Stimulated activated CD4-positive, alpha-beta T cell treated with anti-CD3 and anti-CD28 coated beads, Interleukin-15, amount 100 ng/mL, for 1 hour (primary cell): ENCODE measurements at places on chromosomes 3 and 15.

DNA sequence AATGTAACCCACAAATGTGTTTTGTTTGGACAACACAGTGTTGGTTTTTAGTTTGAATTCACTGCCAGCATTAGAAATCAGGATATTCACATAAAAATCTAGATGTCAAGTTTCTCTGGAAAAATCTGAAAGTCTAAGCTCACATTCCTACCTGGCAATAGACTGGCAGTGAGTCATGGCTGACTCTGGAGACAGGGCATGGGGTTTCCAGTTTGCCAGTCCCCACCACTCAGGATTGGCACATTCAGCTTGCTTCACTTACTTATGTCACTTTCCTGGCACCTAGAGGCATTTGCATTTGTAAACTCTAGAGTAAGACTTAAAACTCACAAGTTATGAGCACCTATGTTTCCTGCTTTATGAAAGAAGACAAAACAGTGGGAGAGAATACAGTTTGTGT, 19.1 kb upstream of the SEC61A1 start:
- no peak for DNase-seq

- no peak for DNase-seq
These were observed 47.2 kb upstream of the ZBTB38 start for GRCh38 chr3:141321109-141321497.

DNA sequence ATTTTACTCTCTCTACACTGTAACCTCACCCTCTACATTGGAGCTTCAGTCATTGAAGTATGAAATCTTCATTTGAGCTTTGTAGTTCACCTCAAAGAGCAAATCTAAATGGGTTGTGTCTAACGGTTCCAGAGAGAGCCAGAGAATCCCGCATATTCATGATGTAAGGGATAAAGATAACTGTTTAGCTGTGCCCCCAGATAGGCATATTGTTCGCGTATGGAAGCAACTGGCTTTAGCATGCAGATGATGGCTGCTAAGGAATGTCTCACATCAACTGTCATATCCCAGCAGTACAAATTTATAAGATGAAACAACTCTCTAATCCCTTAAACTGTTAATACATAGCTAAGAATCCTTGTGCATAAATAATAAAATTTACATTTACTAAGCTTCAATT, 412.7 kb upstream of the ROBO2 start:
- DNase-seq, result no peak

- DNase-seq, result no peak
These were observed 44.8 kb downstream of the ABTB1 start for GRCh38 chr3:127717357-127718244.

DNA sequence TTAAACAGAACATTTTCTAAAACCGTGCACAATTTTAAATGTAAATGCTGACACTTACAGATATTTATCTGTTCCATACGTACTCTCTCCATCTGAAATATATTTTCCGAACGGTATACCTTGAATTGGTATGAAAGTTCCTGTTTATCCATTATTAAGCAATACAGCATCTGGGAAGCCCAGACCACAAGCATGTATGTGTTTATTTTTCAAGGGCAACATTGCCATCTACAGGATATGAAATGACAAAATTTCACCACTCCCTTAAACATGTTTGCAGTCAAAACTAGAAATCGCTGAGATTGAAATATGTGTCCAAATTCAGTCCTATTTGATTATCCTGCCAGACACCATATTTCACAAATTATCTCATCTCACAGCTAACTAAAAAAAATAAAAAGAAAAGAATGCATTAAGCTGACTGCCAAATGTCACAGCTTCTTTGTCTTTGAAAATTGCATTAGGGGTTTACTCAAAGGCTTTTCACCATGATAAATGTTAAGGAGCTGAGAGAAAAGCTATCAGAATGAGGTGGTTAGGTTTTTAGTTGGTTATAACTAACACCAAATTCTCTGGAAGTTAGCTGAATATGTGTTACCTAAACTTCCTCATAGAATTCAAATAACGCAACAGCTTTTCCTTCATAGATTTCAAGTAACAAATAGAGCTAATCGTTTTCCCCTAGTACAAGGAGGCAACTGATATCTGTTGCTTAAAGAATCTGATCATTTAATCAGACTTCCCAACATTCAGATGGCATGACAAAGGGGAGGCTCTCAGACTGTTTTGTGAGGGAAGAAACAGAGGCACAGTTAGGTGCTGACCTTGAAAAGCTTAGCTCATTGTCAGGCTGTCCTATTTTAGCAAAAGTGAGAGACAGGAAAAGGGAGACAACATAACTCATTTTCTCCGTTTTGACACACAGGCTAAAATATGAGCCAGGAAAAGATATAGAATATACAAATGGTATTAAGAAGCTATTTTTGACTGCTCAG, 533.1 kb downstream of the TBL1XR1 start:
- no peak for DNase-seq

DNA sequence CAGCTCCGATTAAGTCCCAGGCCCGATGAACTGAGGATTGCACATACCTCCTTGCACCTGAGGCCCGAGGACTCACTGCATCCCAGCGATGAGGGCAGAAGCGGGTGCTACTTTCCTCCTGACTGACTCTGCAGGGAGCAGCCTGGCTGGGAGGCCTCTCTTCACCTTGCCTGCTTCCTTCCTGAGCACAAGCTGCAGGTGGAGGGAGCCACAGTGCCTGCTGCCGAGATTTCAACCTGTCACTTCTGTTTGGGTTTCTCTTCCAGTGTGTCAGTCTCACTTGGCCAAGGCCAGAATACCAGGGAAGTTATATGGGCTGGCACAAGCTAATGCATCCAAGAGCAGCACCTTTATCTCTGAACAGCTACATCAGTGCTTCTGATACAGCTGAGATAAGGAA, 185.4 kb downstream of the NTRK3 start:
- no peak for DNase-seq

DNA sequence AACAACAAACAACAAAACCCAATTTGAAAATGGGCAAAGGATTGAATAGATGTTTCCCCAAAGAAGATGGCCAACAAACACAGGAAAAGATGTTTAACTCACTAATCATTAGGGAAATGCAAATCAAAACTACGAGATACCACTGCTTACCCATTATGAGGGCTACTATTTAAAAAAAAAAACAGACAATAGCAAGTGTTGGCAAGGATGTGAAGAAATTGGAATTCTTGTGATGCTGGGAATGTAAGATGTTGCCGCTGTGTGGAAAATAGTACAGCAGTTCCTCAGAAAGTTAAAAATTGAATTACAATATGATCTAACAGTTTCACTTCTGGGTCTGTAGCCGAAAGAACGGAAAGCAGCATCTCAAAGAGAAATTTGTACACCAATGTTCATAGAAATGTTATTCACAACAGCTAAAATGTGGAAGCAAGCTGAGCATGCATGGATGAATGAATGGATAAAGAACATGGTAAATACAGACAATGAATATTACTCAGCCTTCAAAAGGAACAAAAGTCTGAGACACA, 121.9 kb downstream of the CHSY1 start:
- no peak for DNase-seq

GRCh38 chr3:42263354-42264346, 2.3 kb downstream of the CCK start:
- DNase-seq, result no peak

DNA sequence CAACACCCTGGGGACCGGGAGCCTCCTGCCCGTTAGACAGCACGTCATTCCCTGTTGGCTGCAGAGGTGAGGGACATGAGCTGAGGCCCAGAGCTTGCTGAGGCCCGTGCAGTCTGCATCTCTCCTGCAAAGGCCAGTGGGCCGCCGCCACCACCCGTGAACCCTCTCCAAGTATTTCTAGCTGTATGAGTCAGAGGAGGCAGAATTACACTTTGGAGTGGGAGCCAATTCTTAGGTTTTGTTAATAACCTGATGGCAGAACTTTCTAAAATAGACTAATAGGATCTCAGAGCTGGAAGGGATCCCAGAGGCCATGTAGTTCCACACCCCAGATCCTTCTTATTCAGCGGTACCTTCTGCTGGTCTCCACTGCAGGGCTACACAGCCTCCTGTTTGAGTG, 335.2 kb upstream of the CTDSPL start:
- DNase-seq, result no peak

DNA sequence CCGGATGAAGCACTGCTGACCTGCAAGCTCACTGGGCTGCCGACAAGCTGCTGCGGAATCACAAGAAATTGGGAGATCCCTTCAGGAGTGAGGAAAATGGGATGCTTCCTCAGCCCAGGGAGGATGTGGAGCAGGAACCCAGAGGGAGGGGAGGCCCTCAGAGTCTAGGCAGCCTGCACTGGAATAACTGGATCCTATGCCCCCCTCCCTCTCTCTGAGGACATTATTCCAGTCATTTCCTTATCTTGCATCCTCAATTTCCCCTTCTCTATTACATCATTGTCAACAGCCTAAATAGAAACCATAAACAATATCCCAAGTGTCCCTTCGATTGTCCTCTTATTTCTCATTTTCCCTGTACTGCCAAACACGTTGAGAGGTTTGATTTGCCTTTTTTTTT, 169.0 kb downstream of the OPA1 start:
- no peak for DNase-seq

DNA sequence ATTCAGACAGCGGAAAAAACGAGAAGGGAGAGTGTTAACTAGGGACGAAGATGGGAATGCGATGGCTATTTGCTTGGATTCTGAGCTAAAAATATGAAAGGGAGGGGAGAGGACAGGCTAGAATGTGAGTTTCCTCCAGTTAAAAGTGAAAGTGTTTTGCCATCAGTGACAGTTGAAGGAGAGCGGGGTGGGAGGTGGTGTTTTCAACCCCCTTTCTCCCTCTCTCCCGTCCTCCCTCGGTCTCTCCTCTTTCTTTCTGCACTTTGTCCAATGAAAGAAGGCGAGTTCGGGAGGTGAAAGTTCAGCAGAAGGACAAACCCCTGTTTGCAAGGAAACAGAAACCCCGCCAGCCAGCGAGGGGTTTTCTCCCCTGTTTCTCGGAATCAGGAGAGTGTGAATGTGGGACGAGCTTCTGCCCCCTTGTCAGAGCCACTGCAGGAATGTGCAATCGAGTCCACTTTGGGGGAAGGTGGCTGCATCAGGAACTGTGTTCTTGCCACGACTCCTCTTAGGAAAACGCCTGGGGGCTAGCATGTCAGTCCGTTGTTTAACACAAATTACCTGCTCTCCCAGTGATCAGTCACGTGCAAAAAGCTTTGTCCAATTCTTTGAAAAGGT, 975 bp upstream of the FOXP1 start:
- peak; percentile 43 for DNase-seq

DNA sequence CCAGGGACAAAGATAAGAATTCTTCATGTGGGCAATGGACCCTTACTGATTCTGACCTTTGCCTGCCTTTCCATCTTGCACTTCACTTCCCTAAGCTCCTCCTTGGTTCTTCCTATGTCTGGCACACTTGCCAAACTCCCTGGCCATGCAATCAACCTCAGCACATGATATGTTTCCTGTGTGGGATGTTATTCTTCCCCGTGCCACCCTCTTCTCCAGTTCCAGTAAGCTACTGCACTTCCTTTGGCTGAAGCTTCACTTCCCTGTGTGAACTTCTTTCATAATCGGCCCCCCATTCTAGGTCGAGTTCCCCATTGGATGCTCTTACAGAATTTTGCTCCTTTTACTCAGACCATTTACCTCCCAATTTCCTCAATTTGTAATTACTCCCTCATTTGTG, 10.7 kb upstream of the TASOR start:
- DNase-seq, result no peak

DNA sequence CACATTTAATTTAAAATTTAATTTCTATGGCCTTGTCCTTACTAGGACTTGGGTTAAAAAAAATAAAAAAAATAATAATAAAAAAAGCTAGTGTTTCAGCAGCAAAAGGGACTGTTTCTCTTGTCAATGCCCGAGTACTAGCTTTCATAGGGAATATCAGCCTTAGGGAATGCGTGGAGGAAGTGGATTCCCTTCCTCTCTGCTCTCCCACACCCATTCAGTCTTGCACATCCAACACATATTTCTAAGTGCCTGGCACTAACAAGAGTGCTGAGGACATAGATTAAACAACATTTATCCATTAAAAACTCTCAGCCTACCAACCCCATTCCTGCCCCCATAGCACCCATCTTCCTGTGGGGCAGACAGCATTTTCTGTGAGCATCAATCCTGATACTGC, 6.2 kb downstream of the ZNF385D start:
- no peak for DNase-seq

DNA sequence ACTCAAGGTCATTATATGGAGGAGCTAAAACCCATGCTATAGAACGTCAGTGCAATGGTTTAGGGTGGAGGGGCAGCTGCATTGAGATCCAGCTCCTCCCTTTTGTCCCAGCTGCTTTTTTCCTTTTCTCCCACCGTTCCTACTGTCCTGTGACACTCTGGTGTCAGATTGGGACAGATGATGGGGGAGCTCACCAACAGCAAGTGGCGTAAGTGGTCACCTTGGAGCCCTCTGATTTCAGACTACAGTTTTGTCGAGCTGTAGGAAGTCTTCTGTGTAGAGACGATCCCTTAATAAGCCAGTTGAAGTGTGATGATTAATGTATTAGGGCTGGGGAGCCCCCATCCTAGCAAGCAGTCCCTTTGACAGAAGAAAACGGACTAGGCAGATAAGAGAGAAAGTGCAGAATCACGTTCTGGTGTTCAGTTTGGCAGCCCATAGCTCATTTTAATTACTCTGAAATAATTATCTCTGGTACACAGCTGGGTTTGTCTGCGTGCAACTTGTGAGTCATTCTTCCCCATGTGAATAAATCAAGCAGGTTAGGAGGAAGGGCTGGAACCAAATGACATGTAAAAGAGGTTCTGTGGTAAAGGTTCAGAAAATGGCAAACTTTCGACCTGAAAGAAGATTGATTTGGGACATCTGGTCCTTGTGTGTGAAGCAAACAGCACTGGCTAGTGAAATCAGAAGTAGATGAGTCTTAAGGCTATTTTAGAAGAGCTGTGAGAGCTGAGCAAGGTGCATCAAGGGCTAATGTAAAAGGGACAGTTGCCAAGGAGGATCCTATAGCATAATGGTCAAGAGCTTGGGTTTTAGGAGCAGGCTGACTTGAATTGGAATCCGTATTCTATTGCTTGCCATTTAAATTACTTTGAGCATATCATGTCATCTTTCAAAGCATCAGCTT, 241.4 kb downstream of the EDEM1 start:
- DNase-seq, result no peak

DNA sequence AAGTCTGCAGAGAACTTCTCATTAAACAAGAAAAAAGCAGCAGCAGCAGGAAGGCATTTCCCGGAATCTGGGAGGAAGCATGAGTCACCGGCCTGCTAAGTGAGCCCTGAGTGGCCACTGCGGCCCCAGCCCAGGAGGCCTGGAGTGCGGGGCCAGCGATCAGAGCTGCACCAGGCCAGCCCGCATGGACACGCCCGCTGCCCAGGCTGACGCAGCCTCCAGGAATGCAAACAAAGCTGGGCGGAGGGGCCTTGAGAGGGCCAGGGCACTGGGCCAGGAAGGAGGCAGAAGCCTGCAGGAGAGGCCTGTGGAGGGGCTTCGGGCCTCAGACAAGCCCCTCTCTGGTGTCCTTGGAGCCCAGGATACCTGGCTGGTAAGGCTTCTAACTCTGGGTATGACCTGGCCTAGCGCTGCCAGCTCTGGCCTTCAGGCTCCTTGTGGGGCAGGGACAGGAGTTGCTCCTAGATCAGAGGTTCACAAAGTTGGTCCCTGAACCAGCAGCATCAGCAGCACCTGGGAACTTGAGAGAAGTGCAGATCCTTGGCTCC, 101.2 kb downstream of the SMAD6 start:
- no peak for DNase-seq

- no peak for DNase-seq
These were observed 253.6 kb downstream of the C3orf38 start for GRCh38 chr3:88403319-88403718.
